Effector memory CD8-positive, alpha-beta T cell (primary cell): ENCODE measurements at places on chromosomes 1 and 21.

DNA sequence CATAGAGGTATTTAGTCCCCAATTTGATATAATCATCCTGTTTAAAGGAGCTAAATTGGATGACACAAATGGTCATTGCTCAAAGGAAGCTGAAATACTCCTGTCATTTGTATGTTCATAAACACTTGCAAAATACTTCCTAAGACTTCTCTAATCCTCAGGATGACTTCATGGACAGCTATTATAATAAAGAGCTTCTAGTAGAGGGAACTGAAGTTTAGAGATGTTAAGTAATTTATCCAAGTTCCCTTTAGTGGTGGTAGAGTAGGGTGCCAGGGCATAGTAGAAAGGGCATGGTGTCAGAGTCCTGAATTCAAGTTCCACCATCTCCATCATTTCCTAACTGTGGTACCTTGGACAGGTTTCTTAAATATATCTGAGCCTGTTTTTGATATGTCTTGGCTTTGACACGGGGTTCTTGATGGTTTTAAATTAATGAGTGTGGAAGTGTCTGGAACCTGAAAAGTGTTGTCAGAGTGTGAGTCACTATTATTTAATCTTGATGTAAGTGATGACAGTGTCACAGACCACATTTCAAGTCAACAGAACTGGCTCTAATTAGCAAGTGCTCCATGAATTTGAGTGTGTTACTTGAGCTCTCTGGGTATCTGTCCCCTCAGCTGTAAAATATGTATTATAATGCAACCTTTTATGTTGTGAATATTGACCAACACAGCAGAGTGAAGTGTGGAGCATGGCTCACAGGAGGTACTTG lies 12.1 kb upstream of the GBP6 start:
- DNase-seq = no peak

DNA sequence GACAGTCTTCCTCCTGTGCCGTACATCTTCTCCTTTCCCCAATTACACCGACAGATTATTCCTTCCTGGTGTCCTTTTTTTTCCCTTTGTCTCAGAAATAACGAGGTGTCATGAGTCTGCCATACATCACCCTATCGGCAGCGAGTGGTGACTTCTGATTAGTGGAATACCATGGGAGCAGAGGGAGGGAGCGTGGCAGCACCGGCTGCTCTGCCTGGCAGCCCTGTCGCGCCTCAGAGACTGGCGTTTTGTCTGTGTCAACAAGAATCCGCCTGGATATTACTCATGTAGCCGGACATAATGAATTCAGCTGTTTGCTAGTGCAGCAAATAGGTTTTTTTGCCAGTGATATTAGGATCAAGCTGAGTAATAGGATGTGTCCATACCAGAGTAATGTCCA lies 51.8 kb downstream of the UTP25 start:
- no peak for DNase-seq

GRCh38 chr1:216726435-216726834 lies 3.2 kb upstream of the ESRRG start:
- no peak for DNase-seq

GRCh38 chr1:150010393-150011115 lies at the start of gene OTUD7B:
OTUD7B (minus strand) TSS chr1:150010726; CDS start chr1:149977510, 33,216 bp downstream.
- DNase-seq = peak; percentile 47

- peak; percentile 2 for DNase-seq
These were observed 1.1 kb downstream of the GABPA start for GRCh38 chr21:25735646-25736597.

DNA sequence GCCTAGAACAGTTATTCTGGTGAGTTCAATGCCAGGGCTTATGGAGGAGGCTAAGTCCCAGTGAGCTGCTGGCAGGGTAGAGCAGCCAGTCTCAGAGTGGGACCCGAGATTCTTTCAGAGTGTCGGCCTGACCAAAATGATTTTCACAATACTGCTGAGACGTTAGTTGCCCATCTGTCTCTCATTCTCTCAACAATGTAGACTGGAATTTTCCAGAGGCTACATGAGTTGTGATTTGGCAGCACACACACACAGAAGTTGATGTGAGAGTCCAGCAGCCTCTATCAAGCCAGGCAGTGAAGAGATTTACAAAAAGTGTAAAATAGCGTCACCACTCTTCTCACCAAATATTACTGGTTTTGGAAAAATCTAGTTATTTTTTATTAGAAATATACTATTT lies 21.7 kb downstream of the CACNA1S start:
- no peak for DNase-seq

- DNase-seq = no peak
These were observed 2.0 kb downstream of the ZMYM6 start for GRCh38 chr1:35029761-35030160.

DNA sequence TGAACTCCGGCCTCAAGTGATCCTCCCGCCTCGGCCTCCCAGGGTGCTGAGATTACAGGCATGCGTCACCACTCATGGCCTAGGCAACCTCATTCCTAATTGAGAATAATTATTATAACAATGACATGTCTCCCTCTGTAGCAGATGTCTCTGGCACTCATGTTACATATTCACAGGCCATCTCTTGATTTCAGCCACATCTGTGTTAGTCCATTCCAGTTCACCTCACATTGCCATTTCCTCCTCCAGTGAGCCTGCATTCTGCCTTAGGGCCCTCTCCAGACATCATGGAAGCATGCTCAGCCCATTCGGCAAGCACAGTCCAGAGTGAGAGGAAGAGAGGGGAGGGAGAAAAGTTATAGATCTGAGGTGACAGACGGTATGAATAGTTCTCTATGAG lies 32.5 kb downstream of the CDKN2C start:
- DNase-seq = no peak

- no peak for DNase-seq
These were observed 193.4 kb downstream of the ATG4C start for GRCh38 chr1:62977366-62977765.

- no peak for DNase-seq
These were observed 71.2 kb downstream of the ARHGEF10L start for GRCh38 chr1:17610713-17611112.

GRCh38 chr1:220786337-220787068 lies at the start of gene MTARC1:
MTARC1 (plus strand) TSS chr1:220786913; CDS start chr1:220786945, 32 bp downstream.
- no peak for DNase-seq

GRCh38 chr1:97764991-97765390 lies 155.8 kb downstream of the DPYD start:
- DNase-seq = no peak

GRCh38 chr1:70295749-70296148 lies 58.8 kb downstream of the ANKRD13C start:
- DNase-seq = no peak

- DNase-seq = no peak
These were observed 79.5 kb downstream of the SMYD3 start for GRCh38 chr1:246427611-246428010.

GRCh38 chr1:111354584-111354983 lies 63.9 kb downstream of the CHIA start:
- DNase-seq = no peak

GRCh38 chr1:204503913-204504519 lies 9.4 kb upstream of the PIK3C2B start:
- no peak for DNase-seq

DNA sequence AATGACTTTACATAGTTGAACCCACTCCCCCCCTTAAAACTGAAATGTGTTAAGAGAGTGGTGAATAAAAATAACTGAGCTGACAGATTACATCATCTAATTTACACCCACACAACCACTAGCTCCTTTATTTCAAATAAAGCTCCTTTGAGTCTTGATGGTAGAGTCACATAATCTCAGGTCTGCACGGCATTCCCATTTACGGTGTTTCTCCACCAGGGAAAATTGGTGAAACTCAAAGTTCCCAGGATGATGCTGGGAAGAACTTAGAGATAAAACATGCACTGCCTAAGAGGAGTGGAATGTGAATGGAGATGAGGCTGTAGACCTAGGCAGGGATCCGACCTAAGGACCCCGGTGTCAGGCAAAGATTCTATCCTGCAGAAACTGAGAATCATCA lies 727.8 kb upstream of the ADAMTS5 start:
- DNase-seq = no peak

GRCh38 chr1:240597153-240597745 lies 14.7 kb downstream of the GREM2 start:
- DNase-seq = no peak

DNA sequence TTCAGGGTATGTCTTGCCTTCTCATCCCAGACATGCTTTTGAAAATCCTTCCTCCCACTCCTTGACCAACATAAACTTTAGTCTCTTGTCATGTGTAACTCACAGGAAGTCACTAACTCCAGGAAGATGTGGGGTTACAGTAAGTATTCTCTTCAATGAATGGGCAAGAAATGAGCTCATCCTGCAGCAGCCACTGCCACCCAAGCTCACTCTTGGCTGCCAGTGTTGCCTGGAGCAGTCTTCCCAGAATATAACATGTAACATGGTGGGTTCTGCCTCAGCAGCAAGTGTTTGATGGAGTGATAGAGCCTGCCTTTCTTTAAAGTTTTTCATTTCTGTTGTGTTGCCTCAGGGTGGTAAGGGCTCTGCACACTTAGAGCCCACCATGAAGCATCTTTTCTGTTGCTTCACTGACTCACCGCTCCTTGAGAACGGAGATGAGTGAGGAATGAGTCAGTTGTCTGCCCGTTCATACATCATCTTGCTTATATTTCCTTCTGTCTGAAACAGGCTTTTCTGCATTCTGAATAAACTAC lies 187.0 kb downstream of the TPR start:
- no peak for DNase-seq

- no peak for DNase-seq
These were observed 25.3 kb downstream of the NADK start for GRCh38 chr1:1752636-1753606.

DNA sequence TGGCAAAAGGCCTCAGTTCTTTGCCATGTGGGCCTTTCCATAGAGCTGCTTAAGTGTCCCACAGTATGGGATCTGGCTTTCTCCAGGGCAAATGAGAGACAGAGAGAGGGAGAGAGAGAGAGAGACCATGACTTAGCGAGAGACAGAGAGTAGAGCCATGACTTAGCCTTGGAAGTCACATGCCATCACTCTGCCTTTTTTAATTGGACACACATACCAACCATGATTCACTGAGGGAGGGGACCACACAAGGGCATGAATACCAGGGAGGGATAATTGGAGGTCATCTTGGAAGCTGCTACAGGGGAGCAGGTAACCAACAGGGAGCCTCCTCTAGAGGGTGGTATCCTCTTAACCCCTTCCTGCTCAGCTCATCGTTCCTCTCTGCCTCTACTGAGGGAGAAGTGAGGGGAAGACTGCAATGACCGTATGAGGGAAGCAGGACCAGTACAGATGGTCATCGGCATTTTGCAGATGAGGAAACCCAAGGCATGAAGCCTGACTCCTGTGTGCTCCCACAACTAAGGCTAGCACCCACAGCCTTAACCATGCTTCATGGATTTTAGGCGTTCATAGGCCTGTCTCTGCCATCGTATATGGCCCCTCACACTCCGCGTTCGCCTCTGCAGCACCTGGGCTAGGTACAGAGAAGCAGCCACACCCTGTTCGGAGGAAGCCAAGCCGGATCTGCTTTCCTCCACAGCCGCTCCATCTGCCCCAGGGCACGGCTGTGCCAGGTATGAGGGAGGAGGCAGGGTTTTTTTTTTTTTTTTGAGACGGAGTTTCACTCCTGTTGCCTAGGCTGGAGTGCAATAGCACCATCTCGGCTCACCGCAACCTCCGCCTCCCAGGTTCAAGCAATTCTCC lies 38.6 kb downstream of the MEF2D start:
- DNase-seq = no peak

- no peak for DNase-seq
These were observed 102.3 kb downstream of the OSBPL9 start for GRCh38 chr1:51719146-51719545.

DNA sequence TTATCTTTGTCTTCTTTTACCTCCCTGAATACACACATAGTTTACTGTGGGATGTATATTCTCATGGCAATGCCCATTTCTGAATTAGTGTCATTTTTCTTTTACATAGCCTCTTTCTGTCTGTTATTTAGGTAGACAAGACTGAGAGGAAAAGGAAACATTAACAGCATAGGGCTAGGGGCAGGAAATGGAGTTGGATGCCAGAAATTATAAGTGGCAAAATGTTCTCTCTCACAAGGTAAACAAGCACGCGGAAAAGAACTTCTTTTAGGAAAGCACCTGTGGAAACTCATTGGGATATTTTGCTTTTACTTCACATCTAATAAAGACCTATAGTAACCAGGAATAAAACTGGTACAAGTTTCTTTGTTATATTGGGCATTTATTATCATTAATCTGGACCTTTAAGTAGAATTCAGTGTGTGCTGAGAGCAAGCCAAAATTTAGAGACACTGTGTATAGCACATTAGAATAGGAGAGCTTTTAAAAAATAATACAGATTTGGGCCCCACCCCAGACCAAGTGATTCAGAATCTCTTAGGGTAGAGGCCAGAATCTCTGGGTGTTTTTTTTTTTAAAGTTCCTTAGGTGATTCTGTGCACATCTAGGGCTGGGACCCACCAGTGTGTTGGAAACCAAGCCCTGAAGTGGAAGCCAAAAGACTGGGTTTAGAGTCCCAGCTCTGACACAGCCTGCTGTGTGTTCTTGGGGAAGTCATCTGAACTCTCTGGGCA lies 32.7 kb downstream of the S100A10 start:
- DNase-seq = no peak

DNA sequence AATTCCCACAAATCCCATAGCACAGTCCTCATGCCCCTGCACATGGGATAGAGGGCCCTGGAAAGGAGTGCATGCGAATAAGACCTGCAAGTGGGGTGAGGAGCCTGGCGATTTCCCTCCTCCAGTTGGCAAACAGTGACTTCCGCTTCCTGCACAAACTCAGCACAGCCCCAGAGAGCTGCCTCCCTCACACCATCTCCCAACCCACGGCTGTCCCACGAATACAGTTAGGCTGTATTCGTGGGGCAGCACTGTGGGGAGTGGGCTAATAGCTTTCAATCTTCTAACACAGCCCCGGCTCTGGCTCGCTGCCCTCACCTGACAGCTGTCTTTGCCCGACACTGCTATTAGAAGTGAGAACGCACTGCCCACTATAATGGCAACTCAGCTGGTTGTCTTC lies 28.2 kb upstream of the CNTN2 start:
- no peak for DNase-seq

GRCh38 chr21:36545776-36546511 lies 66.0 kb upstream of the CLDN14 start:
- DNase-seq = no peak

DNA sequence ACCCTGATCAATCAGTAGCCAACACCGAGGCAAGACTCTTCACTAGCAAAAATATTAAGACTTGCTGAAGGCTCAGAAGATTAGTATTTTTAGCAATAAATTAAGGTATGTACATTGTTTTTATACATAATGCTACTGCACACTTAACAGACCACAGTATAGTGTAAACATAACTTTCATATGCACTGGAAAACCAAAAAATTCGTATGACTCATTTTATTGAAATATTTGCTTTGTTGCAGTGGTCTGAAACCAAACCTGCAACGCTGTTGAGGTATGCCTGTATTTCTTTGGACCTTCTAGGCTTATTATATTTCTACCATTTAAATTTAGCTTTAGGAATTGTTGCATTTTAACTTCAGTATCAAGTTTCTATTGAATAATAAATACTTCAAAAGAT lies 65.8 kb upstream of the BCL9 start:
- no peak for DNase-seq
